Hypothalamus (tissue), 51 donors: ENCODE measurements at places on chromosomes 4 and X.

- no peak for DNase-seq
Observed at GRCh38 chrX:138150709-138151108, 560.8 kb downstream of the FGF13 start.

DNA sequence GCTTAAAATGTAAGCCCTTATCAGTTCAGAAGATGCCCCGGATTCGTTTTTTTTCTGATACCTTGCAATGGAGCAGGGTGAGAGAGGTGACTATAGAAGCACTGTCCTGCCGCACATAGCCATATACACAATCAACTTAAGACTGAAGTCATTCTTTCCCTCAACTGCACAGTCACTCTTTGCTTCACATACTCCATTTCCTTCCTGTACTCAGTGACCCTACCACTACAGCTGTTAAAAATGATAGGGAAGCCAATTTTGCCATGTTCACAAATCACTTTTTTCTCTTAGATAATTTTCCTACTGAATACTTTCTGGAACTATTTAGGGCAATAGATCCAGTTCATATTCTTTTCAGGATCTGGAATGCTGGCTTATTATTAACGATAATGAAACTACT is 300.0 kb downstream of the ANK2 start:
- no peak for DNase-seq

DNA sequence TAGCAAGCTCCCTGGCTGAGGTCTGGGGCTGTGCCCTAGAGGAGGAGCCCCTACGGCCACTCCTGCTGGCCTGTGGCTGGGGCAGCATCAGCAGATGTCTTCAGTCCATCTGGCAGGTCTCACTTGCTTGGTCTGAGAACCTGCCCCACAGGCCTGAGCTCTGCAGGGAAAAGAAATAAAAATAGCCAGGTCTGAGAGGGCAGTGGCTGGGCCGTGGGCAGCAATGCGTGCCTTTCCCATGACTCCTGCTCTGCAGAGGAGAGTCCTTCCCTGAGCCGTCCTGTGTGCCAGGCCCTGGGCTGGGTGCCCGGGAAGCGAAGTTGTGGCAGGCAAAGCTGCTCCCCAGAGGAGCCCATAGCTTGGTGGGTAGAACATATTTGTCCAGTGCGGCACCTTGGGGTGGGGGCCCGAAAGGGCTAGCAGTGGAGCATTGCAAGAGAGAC is 11.3 kb upstream of the KIAA0232 start:
- no peak for DNase-seq

GRCh38 chr4:184267206-184267608 is 49.5 kb upstream of the ENPP6 start:
- DNase-seq: no peak

- no peak for DNase-seq
Observed at GRCh38 chr4:110454441-110454840, 21.5 kb upstream of the ENPEP start.

- no peak for DNase-seq
Observed at GRCh38 chrX:86322913-86323312, 174.7 kb downstream of the DACH2 start.

DNA sequence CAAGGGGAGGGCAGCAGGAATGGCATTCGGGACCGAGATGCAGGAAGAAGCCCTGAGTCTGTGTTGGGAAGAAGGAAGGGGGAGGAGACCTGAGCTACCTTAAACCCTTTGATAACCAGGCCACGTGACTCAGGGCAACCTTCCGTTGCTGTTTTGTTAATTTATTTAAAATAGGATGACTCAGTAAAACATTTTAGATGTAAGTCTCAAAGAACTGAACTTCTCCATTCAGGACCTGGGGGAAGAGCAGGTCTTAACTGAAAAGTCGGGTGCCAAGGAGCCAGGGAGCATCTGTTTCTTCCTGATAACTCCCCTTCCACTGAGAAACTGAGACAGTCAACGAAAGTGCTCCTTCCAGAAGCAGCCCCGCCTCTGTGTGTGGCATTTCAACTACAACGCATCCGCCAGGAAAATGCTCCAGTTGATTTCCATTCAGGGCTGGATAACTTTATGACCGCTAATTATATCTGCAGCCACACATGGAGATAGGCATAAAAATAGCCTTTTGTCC is 88.0 kb downstream of the IRF2 start:
- DNase-seq: no peak

GRCh38 chr4:91681544-91681943 is 622.2 kb upstream of the GRID2 start:
- DNase-seq: no peak

DNA sequence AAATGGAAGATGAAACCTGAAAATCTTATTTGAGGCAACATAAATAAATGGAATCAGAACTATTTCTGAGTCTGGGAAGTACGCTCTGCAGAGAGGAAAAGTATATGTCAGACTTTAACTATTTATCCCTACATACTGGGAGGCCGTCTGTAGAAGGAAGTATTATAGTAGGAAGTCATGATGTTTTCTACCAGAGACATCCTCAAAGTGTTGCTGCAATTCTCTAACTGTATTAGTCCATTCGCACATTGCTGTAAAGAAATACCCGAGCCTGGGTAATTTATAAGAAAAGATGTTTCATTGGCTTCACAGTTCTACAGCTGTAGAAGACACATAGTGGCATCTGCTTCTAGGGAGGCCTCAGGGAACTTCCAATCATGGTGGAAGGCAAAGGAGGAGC is 88.7 kb upstream of the TBL1X start:
- no peak for DNase-seq

- no peak for DNase-seq
Observed at GRCh38 chrX:109336141-109336540, 145.7 kb downstream of the GUCY2F start.

DNA sequence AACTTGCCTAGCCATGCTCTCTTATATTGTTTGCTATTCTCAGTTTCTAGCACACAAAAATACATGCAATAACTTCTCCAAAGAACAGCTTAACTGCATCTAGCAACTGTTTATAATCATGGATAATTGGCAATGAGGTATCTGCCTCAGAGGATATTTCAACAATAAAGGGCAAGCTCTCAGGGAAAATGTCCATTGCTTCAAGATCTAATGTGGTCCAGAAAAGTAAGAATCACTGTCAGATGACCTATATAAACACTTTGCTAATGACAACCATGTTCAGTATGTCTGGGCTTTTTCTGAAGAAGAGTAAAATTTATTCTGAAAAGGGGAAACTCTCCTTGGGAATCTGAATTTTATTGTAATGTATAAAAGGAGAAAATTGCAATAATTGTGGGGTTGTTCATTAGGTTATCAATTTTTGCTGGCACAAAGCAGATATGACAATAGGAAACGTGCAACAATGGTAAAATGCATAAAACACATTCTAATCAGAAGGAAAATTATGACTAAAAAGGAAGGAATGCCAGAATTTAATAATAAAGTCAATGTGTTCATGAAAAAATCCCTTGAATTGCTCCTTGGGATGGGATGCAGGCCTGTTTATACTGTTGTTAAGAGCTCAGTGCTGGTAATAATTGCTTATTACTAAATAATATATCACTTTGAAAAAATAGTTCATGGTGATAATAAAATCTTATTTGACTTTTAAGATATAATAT is 90.3 kb downstream of the ANTXR2 start:
- no peak for DNase-seq

GRCh38 chrX:53286171-53286570 is 4.8 kb upstream of the IQSEC2 start:
- no peak for DNase-seq

DNA sequence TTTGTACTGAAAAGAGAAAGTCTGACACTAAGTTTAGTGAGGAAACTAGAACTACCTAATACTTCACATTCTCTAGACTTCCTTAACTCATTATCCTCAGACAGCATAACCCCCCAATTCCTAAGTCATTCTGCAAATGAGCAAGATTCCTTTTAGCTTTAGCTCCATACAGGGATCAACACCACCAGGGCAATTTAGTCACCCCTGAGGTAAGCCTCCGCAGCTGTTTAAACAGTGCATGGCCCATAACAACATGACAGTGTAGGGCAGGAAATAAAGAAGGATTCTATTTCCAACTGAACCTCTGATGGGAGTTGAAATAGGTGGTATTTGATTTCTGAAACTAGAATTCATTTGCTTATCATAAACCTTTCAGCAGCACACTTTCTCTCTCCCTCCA is 112.8 kb upstream of the DKK2 start:
- DNase-seq: no peak

- DNase-seq: no peak
Observed at GRCh38 chrX:105451401-105451800, 230.9 kb upstream of the TEX13A start.
